ENCODE measurements at places on chromosomes 6 and 20.

- DNase-seq = no peak
Measured at GRCh38 chr6:46849361-46849690, 56.1 kb downstream of the MEP1A start.

DNA sequence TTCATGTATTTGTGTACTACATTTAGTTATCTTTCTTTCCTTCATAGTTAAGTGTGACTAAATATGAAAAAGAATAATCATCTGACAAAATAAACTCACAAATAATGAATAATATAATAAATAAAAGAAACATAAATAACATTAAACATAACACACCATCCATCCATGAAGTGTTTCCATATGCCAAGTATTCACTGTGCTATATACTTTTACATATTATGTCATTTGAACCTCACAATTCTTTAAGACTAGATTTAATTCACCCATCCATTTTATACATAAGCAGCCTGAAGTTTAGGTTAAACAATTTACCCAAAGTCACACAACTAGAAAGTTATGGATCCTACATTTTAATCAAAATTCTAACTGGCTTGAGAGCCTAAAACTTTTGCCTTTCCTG, 549.4 kb upstream of the HS3ST5 start:
- DNase-seq = no peak

- DNase-seq = no peak
Measured at GRCh38 chr20:32823078-32823477, 3.3 kb downstream of the MAPRE1 start.

GRCh38 chr6:8085053-8085511, 17.3 kb downstream of the EEF1E1 start:
- DNase-seq = no peak

- DNase-seq = no peak
Measured at GRCh38 chr6:79672631-79673111, 41.5 kb downstream of the SH3BGRL2 start.

- peak; percentile 72 for DNase-seq
Measured at GRCh38 chr6:16761471-16762267, 409 bp upstream of the ATXN1 start.

Measured in HuH-7 (cell line).